ENCODE measurements at places on chromosomes 11 and 22. TPM values are rescaled to one million over a fixed set of nuclear protein-coding genes. Genes with fewer than 3 reads are reported as not detected.
A peak's percentile ranks its signal among the peaks of the same experiment; 100 is the strongest.

GRCh38 chr11:44634401-44635281, 69.2 kb downstream of the CD82 start:
- DNase-seq = peak; percentile 92

Gene PRPF19
- total RNA-seq = 38.1 TPM

- DNase-seq = no peak
Observed at GRCh38 chr11:19173004-19173689, 28.6 kb downstream of the CSRP3 start.

Gene CRYBB3
- not detected for total RNA-seq

GRCh38 chr11:124830749-124831148, 30.5 kb upstream of the MSANTD2 start:
- DNase-seq = no peak

Gene OR6A2
- total RNA-seq = 0.08 TPM

GRCh38 chr22:38886333-38886732, 14.3 kb upstream of the CBX6 start:
- no peak for DNase-seq

DNA sequence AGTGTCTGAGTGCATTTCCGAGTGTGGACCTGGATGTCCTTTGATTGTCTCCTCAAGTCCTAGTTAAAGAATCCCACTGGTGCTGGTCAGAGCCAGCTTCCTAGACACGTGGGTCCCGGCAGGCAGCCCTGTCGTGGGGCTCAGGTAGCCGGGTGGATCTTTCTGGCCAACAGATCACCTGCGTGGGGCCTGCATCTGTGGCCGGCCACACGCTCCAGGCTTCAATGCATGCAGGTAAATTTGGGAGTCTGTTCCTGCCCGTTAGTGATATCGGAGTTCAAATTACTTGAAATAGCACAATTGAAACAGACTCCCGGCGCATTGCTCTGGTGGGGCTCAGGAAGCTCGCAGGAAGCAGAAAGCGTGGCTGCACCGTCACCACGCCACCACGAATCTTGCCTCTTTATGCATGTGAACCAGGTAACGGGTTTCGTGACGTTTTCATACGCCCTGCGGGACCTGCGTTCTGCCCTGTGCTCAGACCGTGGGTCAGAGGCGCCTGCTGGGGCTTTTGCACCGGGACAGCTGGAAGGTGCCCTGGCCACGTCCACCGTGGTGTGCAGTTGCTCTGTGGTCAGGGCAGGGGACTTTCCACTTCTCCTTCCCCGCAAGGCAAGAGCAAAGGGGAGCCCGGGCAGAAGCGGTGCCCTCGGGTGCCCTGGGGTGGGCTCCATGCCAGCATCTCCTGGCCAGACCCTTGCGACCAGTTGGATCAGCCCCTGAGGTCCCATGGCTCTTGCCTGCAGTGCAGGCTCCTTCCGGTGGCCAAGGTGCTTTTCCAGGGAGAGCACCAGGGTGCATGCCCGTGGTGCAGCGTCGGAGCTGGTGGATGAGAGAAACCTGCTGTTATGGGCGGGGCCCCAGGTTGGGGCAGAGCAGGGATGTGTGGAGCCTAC, 803.5 kb downstream of the BRD1 start:
- DNase-seq = no peak

DNA sequence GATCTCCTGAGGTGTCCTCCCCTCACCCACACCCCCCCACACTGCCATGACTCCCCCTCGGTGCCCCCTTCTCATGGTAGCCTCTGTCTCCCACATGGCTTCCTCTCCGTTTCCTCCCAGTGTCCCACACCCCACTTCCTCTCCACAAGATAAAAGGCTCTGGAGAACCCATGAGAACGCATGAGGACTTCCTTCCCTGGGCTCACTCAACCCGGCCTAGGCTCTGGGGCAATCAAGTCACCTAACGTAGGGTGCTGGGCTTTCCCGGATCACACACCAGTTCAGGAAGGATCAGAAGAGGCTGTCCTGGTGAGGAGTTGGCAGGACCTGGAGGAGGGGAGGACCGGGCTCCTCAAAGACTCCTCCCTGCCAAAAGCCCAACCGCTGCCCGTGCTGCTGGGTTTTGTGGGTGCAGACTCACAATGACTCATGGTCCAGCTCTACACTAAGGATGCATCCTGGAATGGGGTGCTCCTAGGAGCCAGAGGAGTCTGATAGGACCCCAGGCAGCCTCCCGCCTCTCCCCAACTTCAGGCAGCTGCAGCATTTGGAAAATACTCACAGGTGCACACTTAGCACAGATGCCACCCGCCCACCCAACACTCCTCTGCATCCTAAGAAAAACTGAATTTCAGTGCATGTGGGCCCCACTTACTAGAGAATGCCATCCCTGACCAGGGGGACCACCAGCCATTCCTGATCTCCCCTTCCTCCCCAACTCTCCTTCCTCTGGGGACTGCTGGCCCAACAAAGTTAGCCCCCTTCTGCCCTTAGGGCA, 21.0 kb downstream of the SLC22A12 start:
- DNase-seq = no peak

- no peak for DNase-seq
Observed at GRCh38 chr11:73862986-73863385, 13.7 kb downstream of the COA4 start.

GRCh38 chr11:72483412-72484186, 49.3 kb upstream of the CLPB start:
- DNase-seq = peak; percentile 17

DNA sequence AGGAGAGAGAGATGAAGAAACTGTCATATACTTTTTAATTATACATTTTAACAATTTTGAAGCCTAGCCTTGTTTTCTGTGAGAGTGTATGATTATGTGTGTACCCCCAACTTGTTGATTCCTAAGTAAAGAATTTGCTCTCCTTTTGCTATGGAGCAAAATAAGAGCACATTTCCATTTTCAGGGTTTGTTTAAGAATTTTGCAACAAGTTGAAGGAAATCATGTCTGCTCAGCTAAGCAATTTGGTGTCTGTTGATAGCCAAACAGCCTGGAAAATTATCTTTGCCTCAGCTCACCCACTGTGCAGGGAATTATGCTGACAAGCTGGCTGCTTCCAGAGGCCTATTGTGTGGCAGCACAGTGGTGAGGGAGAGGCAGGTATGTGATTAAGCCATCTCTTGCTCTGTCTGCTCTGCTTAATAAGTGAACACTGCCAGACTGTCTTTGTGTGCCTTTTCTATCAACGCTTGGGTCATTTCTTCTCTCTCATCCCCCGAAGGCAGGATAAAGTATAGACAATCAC, 135.1 kb upstream of the TTC12 start:
- DNase-seq = no peak

GRCh38 chr11:72234920-72235319, 9.1 kb downstream of the PHOX2A start:
- no peak for DNase-seq

Gene SCGB1D2
- total RNA-seq = not detected

GRCh38 chr11:126949066-126949891, 51.3 kb downstream of the KIRREL3 start:
- no peak for DNase-seq

GRCh38 chr11:103091064-103091800, 728 bp downstream of the DCUN1D5 start:
- peak; percentile 71 for DNase-seq

DNA sequence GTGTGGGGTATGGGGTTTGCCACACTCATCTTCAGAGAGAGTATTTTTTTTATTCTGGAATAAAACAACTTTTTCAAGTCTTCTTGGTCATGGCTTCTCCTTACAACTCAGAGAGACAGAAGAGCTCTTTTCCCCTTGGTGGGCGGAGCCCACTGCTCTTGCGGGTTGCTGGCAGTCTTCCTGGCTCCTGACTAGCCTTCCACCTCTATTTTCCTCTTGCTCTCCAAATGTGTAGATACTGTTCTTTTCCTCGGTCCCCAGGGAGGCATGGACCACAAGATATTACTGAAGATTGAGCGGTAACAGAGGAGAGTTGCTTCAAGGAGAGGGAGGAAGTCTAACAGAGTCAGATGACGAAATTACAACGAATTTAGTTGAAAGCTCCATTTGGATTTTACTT, 210.6 kb downstream of the NTM start:
- DNase-seq = no peak

DNA sequence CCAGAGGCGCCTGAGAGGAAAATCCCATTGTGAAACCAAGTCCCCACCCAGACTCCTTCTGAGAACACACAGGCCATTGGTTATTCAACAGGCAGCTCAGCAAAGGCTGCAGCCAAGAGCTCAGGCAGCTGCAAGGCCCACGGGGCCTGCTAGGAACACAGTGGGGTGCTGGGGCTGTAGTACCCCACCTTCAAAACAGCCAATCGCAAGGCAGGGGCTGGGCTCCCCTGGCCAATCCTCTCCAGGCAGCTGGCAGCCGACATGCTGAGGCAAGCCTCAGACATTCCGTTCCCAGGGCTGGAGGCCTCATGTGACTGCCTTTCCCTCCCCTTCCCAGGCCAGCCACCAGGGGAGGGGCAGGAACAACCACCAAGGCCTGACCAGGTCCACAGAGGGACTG, 6.6 kb downstream of the PRODH start:
- DNase-seq = no peak

DNA sequence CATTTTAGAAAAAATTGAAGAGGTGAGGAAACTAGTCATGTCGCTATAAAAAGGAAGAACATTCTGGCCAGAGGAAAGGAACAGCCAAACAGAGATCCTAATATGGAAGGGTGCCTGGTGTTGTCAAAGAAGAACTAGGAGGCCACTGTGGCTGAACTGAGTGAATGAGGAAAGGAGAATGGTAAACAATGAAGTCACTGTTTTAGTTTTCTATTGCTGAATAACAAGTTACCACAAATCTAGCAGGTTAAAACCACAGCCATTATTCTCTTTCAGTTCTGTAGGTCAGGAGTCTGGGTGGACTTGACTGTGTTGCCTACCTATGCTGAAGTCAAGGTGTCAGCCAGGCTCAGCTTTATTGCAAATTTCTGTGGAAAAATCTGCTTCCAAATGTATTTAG, 549.3 kb upstream of the CCDC90B start:
- no peak for DNase-seq

DNA sequence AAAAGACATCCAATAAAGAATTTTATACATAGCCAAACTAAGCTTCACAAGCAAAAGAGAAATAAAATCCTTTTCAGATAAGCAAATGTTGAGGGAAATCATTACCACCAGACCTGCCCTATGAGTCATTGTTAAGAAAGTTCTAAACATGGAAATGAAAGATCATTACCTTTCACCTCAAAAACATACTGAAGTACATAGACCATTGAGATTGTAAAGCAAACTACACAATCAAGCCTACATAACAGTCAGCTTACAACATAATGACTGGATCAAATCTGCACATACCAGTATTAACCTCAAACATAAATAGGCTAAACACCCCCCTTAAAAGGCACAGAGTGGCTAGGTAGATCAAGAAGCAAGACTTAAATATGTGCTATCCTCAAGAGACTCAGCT, 501.0 kb upstream of the LUZP2 start:
- DNase-seq = no peak
